Fibroblast of the aortic adventitia (primary cell): ENCODE measurements at places on chromosomes 4 and X. TPM values are rescaled to one million over a fixed set of nuclear protein-coding genes. Genes with fewer than 3 reads are reported as not detected.

- peak; percentile 79 for DNase-seq
These were observed 13.8 kb downstream of the RNF4 start for GRCh38 chr4:2482693-2483092.

DNA sequence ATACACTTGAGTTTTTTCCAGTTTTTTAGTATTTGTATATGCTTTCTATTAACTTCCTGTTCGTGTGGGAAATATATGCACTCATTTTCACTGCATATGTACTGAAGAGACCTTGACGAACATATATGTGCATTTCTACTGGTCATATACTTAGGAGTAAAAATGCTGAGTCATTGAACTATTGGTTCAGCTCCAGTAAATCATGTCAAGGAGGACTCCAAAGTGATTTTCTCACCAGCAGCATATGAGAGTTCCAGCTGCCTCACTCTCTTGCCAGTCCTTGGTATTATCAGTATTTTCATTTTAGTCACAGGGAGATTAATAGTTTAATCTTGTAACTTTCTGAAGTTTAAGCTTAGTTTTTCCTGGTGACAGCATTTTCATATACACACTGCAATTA, 2750.2 kb downstream of the ARAP2 start:
- DNase-seq = peak; percentile 54

DNA sequence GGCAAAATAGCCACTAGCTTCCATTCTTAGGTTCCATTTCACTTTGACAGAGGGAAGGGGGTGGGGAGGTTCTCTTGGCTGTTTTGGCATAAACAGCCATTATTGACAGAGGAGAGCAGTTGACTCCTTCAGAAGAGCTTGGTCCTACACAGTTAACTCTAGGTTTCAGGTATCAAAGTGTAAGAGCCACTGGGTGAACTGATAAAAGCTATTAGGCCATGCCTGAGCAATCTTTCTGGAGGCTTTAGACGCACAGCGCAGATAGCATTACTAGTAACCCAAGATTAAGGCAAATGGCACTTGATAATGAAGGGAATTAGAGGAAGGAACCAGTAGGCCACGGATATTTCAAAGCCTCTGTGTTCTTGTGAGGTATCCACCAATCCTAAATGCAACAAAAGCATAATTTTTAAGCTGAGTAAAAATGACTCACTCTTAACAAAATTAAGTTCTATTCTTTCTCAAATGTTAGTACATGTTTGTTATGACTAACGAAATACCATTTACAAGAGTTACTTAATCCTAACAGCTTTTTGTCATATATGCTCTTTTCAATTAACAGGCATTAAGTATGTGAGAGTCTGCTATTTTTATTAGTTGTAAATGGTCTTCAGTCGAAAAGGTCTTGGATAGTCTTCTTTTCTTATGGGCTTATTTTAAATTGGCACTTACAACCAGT, 53.6 kb downstream of the SLC7A11 start:
- DNase-seq = no peak

DNA sequence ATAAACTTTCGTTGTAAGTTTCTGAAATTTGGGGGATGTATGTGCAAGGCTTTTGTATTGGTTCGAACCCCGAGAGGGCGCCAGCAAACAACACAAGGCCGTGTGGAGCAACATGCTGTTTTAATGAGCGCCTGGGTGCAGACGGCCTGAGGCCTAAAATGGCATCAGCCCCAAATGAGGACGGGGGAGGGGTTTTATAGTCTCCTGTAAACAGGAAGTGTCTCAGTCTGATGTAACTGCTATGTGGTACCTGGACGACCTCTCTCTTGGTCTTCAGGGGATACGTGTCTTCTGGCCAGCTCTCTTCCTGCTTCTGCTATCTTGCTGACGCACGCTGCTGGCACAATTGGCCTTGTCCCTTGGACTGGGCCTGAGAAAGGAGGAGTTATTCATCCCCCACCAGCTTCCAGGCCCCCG, 1348.0 kb downstream of the ADGRL3 start:
- DNase-seq = peak; percentile 56

GRCh38 chrX:70359458-70359857, 63.7 kb upstream of the GDPD2 start:
- DNase-seq = no peak

The CENPI gene
- total RNA-seq = 4.3 and 23.4 TPM in 2 replicates

- DNase-seq = no peak
These were observed 129.6 kb upstream of the NALF2 start for GRCh38 chrX:69374569-69374968.

The SLC10A4 gene
- total RNA-seq = not detected in 2 replicates
